ENCODE measurements at places on chromosomes 5 and 9.
A peak's percentile ranks its signal among the peaks of the same experiment; 100 is the strongest.

DNA sequence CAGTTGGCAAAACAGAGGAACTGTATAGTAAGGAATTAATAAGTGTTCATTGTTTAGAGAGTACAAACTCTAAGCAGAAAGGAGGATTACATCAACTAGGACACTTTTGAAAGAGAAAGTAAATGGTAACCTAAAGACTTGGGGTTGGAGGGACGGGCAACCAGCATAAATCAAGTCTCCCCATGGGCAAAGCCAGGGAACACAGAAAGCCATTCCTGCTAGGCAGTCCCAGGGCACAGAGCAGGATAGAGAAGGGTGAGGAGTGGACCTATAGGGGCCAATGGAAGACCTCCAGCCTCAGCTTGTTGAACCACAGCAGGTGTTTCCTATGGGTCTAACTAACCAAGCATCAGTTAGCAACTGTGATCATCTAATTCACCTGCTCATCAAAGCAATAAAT, 9.2 kb upstream of the ERAP1 start:
- DNase-seq: no peak

- peak; percentile 54 for DNase-seq
Measured at GRCh38 chr9:19117039-19117716, 10.1 kb downstream of the PLIN2 start.

DNA sequence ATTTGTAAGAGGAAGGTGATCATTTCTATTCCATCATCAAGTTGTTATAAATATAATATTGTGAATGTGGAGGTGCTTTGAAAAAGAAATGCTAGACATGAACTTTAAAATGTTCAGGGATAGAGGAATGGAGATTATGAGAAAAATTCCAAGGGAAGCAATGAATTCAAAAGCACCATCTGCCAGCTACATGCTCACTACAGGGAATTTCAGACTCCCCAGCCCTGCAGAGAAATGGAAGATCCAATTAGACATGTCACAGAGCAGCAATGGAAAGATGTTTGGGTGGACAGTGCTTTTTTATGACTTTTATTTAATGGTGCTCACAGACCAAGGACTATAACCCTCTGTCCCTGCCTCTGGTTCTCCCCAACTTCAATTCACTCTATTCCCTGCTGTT, 209.7 kb downstream of the ESM1 start:
- DNase-seq: no peak

DNA sequence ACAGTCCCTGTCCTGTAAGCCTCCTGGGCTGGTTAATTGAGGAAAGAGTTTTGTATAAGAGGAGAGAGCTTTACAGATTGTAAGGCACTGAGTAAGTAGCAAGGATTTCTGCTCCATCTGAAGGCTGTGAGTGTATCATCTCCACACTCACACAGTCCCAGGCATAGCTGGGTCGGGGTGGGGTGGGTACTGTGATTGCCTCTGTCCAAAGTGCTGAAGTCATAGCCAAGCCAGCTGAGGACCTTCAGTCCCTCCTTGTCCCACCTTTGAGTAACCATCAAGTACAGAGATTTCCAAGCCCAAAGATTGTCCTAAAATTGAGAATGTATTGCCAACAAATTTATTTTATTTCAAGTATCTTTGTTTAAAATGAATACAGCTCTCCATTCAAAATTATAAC, 5.5 kb upstream of the DNAJB5 start:
- DNase-seq: no peak

- DNase-seq: no peak
Measured at GRCh38 chr9:33116860-33117259, 40.4 kb upstream of the SMU1 start.

DNA sequence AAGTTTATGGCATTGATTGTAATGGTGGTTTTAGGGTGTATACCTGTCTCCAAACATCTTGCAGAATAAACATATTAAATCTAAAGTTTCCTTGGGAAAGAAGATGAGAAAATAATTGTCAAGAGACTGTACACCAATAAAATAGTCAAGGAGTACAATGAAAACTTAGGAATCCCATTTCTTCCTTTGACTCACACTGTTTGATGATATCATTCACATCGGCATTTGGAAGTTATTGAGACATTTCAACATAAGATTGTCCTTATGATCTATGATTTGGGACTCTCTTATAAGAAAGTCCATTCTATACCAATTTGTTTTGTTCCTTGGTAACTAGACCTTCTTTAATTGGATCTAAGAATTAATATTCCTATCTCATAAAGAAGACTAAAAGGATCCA, 482.7 kb downstream of the RAB3C start:
- no peak for DNase-seq

DNA sequence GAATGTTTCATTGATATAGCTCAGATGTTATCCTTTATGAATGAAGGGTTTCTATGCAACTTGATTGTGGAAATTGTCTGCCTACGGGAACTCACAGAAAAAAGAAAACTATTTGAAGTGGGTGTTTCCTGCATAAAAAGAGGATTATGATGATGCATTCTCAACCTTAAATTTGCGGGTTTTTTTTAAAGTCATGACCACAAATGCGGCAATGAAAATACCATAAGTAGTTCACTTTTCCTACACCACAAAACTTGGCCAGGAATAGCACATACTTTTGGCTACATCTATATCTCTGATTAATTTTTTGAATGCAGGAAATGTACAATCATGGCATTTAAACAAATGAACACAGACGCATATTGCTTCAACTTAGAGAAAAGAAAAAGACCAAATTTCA, 754.7 kb downstream of the DTWD2 start:
- no peak for DNase-seq

DNA sequence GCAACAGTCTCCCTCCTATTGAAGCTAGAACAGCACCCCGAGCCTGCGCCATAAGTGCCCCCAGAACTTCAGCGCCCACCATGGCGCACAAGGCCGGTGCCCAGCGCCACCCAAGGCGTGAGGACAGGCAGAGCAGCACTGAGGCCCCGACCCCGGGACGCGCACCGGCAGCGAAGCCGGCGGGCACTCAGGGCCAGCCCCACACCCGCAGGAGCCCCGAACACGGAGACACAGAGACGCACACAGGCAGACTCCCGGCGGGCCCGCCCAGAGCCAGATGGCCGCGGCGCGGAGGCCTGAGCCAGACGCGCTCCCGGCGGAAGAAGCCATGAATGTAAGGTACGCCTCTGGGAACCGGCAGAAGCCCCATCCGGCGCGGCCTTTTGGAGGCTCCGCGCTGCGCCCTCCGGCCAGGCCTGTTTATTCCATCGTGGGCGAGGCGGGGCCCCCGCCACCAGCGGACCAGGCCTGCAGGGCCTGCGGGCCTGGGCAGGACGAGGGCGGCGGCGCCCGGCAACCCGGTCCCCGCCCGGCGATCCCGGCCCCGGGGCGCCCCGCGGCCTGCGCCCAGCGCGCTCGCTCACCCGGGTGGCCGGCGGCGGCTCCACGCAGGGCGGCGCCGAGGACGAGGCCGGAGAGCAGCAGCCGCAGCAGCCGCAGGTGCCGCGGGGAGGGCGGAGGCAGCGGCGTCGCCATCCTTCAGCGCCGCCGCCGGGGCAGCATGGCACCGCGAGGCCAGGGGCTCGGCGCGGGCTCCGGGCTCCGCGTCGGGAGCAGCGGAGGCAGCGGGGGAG, 486 bp downstream of the NPDC1 start:
- no peak for DNase-seq

DNA sequence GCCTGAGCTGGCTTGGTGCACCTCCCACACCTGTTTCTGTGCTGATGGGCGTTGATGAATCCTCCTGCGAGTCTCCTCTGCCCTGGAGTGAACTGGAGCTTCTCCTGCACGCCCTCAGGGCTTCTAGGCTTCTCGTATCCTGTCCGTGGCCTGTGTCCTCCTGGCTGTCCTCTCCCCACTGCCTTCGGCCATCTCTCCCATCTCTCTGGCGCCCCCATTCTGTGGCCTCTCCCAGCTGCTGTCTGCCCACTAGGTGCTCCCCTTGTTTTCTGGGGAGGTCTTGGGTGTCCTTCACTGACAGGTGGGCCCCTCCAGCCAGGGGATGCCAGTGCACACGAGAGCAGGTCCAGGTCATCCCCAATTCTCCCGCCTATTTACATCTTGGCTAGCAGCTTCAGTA, 28.8 kb downstream of the AHRR start:
- DNase-seq: no peak

- DNase-seq: no peak
Measured at GRCh38 chr9:35649431-35650340, 1.0 kb downstream of the SIT1 start.

GRCh38 chr9:70073756-70074155, 30.1 kb downstream of the MAMDC2 start:
- no peak for DNase-seq

DNA sequence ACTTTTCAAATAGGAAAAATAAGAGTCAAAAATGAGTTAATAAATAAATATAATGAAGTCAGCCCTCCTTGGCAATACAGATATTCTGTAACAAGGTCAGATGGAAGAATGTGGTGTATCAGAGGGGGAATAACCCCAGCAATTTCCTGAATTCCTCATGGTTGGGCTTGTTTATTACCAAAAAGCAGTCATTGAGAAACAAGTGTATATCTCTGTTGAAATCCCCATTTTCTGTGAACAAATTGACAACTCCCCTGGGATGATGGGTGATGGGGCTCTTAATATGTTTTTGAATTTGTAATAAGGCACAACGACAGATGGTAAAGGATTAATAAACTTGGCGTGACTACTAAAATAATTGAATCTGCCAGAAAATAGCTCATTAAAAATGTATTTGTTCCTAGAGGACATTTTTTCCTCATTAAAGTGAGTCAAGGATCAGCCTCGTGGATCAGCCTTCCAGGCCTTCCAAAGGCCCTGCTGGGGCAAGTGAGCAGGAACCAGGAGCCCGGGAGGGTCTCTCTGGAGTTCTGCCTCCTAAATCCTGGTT, 34.2 kb downstream of the THBS4 start:
- no peak for DNase-seq

- DNase-seq: no peak
Measured at GRCh38 chr9:129033216-129033615, 3.2 kb upstream of the MIGA2 start.

GRCh38 chr5:135831851-135832555, 2.5 kb upstream of the SLC25A48 start:
- DNase-seq: no peak

DNA sequence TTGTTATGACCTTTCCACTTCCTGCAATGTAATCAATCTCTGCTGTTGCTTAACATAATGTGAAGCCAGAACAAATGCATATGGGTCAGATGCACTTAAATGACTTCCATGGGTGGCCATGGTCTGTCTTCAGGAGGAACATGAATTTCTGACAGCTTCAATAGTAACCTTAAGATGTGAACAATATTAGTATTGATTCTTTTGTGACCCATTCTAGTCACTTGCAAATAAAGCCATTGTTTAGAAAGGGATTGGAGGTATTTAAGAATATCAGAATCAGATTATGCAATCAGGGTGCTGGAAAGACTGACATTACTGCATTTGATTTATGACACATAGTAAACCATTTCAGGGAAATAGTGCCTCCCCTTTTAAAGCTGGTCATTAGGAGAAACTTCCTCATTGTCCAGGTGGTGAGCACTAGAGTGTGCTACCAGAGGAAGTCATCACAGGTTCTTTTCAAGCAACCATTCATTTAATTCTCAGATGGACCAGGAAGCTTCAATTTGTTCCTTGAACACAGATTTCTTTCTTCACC, 32.1 kb downstream of the GRIN3A start:
- no peak for DNase-seq

- DNase-seq: no peak
Measured at GRCh38 chr5:82406205-82406773, 128.1 kb upstream of the RPS23 start.
